D341Med (cell line): ENCODE measurements at places on chromosomes 5 and 9.

DNA sequence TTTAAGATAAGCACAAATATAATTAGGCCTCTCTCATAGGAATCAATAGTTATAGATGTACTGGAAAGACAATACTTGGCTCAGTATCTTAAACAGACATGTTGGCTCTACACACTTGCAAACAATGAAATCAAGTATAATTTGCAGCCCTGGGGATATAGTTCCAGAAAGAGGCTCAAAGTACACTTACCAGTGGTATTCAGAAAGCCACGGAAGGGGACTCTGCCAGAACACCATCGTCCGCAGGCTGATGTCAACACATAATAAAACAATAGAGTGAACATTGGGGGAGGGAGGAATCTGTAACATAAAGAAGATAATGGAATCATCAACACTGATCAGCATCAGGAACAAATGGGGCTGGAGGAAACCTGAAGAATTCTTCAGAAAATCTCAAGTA is 31.2 kb upstream of the EBF1 start:
- DNase-seq, result no peak

DNA sequence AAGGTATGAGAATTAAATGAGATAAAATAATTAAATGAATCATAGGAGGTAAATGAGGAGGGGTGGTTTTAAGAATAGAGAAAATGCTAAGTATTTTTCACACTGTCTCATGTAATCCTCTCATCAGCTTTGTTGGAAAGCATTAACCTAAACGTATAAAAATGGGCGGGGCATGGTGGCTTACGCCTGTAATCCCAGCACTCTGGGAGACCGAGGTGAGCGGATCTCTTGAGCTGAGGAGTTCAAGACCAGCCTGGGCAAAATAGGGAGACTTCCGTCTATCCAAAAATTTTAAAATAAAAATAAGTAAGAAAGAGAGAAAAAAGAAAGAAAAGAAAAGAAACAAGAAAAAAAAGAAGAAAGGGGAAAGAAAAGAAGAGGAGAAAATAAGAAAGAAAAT is 1.9 kb upstream of the RFK start:
- no peak for DNase-seq

- no peak for DNase-seq
Observed at GRCh38 chr9:137919095-137919465, 41.5 kb downstream of the CACNA1B start.

- DNase-seq, result no peak
Observed at GRCh38 chr5:96302174-96302738, 130.8 kb downstream of the PCSK1 start.

DNA sequence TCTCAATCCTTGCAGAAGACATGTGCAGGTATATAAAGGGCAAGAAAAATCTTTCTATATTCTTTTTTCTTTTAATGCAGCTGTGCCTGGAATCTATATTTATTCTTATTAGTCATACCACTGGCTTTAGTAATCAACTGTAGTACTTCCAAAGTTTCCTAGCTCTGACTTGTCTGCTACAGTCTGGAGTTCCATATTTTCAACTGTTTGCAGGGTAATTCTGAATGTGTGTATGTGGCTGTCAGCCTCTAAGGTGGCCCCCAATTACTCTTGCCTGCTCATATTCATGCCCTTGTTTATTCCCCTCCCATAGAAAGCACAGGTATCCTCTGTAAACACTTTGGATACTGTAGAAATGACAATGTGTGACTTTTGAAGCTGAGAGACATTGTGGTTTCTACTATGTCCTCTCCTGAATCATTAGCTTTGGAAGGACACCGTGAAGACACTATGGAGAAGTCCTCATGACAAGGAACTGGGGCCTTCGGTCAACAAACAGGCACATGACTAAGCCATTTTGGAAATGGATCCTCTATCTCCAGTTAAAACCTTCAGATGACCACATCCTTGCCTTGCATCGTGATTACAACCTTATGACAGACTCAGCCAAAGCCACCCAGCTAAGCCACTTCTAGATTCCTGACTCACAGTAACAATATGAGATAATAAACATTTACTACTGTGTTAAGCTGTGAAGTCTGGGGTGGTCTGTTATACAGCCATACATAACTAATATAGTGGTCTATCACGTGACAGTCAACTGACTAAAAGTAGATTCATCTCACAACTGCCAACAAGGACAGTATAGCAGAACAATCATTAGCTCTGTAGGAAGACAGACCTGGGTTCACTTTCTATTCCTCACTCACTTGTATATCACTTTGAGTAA is 49.5 kb upstream of the SUSD1 start:
- DNase-seq, result no peak
